ENCODE measurements at places on chromosomes 7 and 10.

- no peak for DNase-seq
These were observed 136.5 kb downstream of the PKD1L1 start for GRCh38 chr7:47811632-47812380.

DNA sequence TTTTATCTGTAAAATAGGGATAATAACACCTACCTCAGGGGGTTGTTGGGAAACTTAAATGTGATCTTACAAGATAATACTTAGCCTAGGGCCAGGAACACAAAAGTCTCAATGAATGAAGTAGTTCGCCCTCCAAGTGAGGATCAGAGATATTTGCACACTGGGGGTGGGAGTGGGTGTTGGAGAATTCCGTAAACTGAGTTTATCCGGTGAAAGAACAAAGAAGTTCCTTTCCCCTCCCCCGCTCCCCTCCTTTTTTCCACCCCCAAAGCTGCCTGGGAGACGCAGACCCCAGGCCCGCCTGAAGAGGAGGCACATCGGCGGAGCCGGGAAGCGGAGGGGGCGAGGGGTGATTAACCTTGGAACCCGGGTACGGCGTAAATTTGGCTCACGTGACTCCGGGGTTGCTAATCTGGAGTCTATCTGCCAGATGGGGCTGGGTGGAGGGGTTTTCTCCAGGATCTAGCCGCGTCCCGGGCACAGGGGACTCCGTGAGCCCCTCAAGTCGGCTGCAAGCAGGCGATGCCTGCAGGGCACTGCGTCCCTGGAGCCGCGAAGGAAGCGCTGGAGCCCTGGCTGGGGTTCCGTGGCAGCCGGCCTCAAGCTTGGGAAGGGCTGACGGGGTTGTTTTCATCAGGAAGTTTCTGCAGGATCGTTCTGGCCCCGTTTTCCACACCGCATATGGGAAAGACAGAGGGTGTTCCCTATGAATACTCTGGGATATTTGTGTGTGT, 1.4 kb upstream of the PODXL start:
- peak; percentile 34 for DNase-seq

DNA sequence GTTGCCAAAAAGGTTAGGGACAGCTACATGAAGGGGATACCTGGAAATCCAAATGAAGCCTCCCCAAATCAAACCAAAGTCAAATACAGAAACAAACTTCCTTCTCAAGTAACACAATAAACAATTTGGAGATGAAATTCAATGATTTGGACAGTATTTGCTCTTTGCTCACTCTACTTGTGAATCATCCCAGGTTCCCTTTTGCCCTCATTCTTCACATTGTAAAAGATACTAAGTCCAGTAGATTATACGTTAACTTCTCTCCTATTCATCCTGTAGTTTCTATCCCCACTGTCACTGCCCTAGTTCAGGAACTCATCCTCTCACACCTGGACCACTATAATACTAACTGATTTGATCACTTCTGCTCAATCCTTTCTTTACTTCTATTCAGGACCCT, 28.3 kb downstream of the FZD1 start:
- DNase-seq, result no peak

DNA sequence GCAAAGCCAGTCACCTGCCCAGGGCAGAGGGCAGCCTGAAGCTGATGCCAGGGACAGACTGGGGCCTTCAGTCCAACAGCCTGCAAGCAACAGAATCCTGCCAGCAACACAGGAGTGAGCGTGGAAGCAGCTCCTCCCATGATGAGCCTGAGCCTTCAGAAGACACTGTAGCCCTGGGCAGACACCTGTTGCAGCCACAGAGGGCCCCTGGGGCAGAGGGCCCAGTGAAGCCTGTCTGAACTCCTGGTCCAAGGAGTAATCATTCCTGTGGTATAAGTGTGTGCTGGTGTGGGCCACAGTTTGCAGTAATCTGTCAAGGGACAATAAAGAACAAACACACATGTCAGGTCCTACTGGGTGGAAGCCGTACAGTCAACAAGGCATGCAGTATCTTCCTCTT, 2.9 kb upstream of the PFKP start:
- no peak for DNase-seq

DNA sequence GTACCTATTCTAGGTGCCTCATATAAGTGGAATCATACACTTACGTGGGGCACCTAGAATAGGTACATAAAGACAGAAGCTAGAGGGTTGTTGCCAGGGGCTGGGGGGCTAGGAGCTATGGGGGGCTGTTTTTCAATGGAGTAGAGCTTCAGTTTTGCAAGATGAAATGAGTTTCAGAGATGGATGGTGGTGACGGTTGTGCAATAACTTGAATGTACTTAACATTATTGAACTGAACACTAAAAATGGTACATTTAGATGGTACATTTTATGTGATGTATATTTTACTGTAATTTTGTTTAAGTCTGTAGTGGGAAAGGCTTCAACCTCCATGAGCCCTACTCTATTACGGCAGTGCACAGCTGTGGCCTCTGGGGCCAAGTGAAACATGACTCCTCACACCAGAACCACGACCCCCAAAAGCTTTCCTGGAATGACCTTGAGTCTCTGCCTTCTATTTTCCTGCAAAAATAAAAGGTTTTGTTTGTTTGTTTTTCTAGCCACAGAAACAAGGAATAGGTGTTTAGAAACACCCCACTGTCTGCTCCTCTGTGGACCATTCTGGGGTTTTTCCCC, 147.3 kb upstream of the PLXNA4 start:
- DNase-seq, result no peak

DNA sequence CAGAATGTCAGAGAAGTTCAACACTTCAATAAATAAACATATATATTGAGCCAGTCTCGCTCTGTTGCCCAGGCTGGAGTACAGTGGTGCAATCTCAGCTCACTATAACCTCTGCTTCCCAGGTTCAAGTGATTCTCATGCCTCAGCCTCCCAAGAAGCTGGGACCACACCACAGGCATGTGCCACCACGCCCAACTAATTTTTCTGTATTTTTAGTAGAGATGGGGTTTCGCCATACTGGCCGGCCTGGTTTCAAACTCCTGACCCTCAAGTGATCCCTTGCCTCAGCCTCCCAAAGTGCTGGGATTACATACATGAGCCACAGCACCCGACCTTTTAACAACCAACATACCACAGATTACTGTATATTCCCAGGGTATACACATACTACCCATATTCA, 134.2 kb downstream of the JMJD1C start:
- DNase-seq, result no peak

DNA sequence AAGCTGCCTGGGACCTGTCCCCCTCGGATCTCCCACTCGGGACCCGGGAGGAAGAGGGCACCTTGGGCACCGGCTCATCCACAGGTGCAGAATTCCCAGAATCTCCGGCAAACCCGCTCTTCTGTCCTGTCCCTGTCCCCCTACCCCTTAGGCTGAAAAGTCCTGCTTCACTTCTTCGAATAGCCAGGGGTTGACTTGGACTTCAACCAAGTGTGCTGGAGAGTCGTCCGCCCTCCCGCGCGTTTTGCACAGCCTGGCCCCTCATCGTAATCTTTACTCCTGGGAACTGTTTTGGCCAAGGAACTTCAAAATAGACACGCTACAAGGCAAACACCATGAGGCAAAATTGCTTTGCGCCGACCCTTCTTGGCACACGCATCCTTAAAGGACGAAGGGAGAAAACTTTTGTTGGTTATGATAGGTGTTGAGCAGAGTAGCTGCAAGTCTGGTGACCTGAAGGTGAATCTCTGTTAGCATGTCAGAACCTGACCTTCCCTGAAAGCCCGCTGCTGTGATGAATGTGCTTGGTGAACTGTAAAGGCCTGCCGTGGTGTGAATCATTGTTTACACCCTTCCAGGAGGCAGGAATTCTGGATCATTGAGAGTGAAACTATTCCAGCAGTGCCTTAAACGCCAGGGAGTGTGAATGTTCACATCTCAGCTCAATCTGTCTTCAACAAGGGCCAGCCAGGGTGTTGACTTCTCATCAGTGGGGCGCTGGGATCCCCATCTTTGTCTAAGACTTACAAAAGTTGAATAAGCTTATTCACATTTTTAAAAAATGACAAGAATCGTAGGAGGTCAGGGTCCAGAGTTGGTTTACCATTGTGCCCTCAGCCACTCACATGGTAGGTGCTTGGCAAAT, 589 bp upstream of the RAPGEF5 start:
- DNase-seq, result no peak

- peak; percentile 44 for DNase-seq
These were observed 100.9 kb upstream of the TAS2R16 start for GRCh38 chr7:123096434-123096833.

DNA sequence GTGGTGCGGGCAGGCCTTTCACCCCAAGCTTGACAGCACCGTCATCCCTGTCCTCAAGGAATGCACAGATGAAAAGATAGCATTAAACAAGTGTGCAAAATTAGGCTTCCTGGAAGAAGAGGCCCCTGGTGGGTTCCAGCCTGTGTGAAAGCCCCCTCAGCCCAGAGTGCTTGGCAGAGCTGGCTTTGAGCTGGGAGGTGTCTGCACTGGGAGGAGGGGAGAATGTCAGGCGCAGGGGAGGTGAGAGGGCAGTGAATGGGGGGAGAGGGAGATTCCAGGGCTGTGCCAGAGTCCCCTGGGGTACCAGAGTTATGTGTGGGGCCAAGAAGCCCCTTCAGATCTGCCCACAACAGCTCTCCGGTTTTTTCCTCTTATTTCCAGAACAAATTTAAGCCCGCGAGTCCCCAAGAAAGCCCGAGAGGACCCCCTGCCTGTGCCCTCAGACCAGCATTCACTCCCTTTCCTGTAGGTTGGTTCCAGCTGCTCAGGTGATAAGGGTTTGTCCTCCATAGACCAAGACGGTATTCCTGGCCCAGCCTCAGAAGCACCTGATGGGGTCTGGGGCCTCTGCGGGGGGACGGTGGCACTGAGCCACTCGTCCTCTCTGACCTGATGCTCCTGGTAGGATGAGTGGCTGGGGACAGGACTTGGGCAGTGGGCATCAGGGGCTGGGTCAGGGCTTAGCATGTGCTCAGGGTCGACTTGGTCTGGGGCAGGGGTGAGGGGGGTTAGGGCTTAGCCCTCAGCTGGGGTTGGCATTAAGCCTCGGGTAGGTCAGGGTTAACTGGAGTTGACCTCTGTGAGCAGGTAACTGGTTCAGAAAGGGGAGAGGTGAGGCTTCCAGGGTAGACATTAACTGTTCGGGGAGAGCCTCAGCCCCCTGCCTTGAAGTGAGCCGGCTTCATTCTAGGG, 43.4 kb downstream of the ADCYAP1R1 start:
- DNase-seq, result no peak

GRCh38 chr7:2646336-2646679, 14.5 kb downstream of the TTYH3 start:
- DNase-seq, result no peak

- no peak for DNase-seq
These were observed 324.7 kb upstream of the AKR1E2 start for GRCh38 chr10:4501306-4501705.

DNA sequence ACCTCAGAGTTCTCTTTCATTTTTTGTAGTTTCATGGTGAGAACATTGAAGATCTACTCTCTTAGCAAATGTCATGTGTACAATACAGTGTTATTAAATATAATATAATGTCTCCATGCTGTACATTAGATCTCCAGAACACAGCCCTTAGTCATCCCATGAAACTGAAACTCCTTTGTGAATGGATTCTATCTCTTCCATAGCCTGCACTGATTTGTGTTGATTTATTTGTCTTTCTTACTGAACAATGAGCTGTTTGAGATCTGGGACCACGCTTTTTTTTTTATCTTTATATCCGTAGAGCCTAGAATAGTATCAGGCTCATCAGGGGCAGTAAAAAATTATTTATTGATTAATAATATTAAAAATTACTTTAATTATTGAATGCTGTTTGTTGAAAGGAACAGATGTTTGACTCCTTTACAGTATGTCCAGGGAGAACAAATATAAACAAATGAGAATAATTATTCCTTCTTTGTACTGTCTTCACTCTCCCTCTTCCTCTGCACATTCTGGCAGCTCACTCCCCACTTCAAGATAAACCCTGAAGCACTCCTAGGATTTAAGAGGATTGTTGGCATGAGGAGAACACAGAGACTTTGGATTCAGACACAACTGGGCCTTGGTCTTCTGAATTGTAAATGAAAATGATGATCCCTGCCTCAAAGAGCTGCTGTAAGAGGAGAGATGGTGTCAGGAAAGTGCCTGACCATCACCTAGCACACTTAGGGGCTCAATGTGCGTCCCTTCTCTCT, 81.6 kb upstream of the MSRB2 start:
- DNase-seq, result no peak

DNA sequence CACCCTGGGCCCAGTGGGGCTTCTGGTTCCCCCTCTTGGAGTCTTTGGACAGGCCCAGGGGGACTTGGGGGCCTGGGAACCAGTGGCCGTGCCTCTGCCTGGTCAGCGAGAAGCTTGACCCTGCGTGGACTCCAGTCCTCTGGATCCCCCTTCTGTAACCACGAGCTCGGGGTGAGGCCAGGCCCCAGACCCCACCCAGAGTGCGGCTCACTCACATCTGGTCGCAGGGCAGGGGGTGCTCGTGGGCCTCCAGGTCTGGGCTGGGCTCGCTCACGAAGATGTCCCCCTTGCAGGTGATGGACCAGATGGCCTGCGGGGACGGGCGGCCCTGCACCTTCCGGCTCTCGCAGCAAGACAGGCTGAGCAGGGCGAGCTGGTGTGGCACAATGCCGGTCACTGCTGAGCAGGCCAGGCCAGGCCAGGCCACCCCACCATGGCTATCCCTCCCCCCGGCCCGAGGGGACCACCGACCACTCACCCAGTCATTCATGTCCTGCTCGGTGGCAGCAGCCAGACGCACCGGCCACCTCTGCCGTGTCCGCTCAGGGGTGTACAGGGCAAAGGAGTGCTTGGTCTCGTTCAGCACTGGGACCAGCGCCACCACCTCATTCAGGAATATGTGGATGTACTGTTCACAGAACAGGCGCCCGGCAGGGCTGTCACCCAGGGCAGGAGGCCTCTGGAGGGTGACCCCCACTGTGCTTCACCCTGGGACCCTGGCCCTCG, 19.7 kb downstream of the BHLHA15 start:
- DNase-seq, result no peak

DNA sequence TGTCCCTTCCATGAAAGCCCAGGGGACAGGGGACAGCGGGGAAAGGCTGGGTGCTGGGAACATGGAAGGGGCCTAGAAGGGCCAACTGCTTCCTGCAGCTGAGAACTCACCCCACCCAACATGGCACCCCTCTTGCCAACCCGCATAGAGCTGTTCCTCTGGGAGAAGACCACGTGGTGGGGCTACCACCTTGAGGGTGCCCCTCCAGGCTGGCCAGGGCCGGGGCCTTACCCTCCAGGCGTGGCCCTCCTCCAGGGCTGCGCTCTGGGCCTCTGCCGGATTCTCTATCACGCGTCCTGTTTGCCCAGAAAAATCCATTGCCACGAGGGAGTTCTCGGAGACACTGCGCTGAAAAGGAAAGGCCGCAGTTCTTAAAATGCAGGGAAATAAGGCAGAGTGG, 39.9 kb upstream of the DDC start:
- no peak for DNase-seq

GRCh38 chr10:35642035-35642792, at the start of gene FZD8:
Gene FZD8 (minus strand): TSS chr10:35642296. CDS start chr10:35641429, 867 bp downstream.
- DNase-seq, result peak; percentile 88

GRCh38 chr7:7375538-7375937, 160.1 kb downstream of the COL28A1 start:
- no peak for DNase-seq

DNA sequence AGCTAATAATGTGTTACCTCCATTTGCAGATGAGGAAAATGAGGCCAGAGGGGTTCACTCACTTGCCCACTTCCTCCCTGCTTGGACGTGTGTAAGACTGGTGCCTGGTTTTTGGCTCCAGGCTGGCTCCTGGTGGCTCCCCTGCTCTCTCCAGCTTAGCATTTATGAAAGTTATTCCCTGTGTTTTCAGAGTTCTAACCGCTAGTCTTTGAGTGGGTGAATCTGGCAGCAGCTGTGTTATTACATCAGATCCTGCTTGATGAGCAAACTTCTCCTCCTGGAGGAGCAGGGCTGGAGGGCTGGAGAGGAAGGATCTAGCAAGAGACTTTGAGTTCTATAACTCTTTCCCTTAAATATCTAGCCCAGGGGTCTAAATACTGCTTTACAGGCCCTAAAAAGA, 80.9 kb upstream of the AGBL3 start:
- no peak for DNase-seq

All from NCI-H1694 treated with DMSO at 0.1 percent for 48 hours (cell line).